ENCODE measurements at places on chromosomes 3 and 15.

- no peak for DNase-seq
These were observed 18.2 kb upstream of the ACOX2 start for GRCh38 chr3:58555203-58555602.

GRCh38 chr3:107111872-107112271, 265.4 kb upstream of the CCDC54 start:
- DNase-seq: no peak

DNA sequence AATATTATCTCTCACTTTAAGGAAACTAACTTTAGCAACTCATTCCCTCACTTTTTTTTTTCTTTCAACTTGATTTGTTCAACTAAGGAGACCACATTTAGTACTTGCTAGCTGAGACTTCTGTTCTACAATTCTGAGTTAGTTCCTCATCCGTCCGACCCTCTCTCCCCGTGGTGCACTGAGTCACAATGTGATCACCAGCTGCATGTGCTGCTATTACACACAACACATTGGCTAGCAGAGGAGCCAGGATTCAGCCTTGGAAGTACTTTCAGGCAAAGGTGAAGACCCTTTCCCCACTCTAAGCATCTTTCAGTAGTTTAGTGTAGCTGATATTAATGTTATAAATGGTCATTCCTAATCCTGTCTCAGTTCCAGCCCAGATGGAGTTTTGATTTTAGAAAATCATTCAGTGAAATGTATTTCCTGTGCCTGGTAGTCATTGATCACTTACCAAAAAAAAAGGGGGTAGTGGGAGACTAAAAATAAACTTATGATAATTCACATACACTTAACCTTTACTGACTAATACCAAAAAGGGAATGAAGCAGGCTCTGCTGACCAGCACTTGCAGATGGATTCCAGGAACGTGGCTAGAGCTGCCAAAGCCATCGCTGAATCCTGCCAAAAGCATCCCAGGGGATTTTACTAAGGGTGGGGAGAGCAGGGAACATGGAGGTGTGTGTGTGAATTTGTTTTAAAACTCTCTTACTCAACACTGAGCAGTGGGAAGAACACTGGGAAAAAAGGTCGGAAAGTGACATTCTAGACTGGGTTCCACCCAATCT, 424.8 kb downstream of the LPP start:
- no peak for DNase-seq

DNA sequence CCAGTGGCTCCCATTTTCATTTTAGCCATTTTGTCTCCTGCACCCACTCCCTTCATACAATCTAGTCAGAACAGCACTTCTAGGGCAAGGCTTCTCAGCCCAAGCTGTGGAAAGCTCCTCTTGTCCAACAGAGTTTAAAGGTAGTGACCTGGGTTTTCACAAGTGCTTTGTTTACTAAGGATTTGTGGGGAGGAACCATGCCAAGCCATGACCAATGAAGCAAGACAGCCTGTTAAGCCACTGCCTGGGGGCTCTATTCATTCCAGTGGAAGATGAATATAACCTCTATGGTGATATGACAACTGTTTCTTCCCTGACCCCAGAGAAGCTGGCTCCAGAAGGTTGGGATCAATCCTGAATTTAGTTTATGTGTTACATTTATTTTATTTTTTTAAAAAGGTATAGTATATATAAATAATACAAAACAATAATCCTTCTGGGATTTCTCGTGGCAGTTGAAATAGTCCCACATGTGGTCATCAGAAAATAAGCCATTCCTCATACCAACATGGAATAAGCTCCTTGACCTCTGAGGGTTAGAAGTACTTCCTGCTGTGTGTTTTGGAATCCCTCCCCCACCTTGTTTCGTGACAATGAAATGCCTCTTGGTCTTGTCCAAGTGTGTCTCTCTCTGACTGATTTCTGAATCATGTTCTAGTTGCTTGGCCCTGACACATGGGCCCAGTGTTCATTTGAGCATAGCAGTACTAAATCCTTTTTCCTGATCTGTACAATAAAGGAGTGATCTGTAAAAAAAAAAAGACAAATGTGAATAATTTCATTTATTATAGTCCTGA, 13.3 kb upstream of the THUMPD3 start:
- DNase-seq: peak; percentile 17

- DNase-seq: no peak
These were observed 13.4 kb downstream of the HTR3C start for GRCh38 chr3:184066211-184066610.

DNA sequence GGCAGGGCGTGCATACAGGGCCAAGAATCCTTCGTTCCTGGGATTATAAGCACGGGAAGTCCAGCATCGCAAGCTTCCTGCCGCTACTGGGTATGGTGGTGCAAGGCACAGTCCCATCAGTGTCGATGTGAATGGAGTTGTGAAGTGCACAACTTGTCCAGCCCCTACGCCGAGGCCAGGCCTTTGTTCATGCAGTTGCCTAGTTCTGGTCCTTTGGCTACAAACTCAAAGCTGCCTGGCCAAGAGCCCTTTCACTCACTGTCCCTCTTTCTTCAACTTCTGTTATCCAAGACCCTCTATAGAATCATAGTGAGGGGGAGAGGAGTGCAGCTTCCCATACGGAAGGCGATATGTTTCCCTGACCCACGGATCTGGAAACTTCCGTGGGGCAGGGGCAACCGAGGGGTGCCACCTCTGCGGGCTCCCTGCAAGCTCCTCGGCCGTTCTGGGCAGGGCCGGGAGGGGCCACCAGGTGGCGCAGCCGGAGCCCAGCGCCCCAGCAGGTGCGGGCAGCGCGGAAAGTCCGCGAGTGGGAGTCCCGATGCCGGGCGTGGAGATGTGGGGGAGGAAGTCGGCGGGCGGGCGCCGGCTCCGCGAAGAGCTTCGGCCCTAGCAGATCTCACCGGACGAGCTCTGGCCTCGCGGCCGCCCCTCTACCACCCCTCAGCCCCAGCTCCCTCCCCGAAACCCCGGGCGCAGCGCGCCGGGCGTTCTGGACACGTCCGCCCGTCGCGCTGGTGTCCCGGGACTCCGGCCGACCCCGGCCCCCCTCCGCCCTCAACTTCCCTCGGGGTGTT, 693 bp downstream of the RASGRP1 start:
- DNase-seq: peak; percentile 83

DNA sequence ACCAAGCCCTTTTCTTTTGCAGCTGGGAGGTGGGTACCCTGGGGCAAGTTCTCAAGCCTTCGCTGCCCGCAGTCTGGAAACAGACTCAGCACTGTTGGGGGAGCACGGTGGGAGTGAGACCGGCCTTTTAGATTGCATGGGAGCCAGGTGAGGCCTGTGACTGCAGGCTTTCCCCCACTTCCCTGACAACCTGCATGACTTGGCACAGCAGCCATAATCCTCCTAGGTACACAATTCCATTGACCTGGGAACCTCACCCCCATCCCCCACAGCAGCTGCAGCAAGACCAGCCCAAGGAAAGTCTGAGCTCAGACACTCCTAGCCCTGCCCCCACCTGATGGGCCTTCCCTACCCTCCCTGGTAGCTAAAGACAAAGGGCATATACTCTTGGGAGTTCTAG, 52.2 kb upstream of the CCDC80 start:
- DNase-seq: no peak

- DNase-seq: no peak
These were observed 150.7 kb upstream of the MB21D2 start for GRCh38 chr3:193068365-193068764.

GRCh38 chr3:3600665-3601340, 198.4 kb upstream of the LRRN1 start:
- DNase-seq: no peak

- DNase-seq: peak; percentile 80
These were observed 41.1 kb upstream of the SEC61A1 start for GRCh38 chr3:128011140-128011539.

GRCh38 chr15:71455107-71455506, 339.8 kb downstream of the THSD4 start:
- no peak for DNase-seq

DNA sequence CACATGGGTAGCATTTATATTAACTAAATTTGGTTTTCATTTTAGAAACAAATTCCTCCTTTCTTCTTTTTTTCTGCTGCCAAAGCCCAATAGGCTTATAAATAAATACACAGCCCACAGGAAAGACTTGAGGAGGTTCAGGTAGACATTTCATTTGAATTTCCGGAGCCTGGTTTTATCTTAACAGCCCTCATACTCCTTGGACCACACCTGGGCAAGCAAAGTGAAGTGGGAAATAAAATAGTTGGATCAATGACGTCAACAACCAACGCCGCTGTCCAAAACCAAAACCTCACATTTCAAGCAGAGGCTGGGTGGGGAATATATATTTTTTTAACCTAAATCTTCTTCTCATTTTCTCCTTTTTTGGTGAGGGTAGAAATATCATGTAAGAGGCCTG, 53.2 kb downstream of the RFTN1 start:
- no peak for DNase-seq

GRCh38 chr15:46420990-46421389, 786.2 kb downstream of the SQOR start:
- DNase-seq: no peak

DNA sequence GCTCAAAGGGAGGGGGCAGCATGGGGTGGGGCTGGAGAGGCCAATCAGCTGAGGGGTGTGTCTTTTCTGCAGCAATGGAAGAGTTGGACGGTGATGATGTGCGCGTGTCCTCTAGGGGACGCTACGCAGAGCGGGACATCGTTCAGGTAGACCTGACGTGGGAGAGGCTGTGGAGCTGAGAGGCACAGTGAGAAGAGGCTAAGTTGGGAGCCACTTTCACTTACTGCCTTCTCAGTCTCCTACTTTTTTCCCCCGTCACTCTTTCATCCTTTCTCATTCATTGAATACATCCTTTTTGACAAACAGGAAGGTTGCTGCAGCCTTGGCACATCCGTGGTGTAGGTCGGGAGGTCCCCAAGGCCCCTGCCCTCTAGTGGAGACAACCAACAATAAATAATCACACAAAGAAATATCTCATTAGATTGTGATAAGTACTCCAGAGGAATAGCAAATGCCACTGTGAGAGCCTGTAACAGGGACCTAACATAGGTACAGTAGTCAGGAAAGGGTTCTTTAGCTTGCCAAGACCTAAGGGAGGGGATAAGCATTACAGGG, 4.4 kb upstream of the BRPF1 start:
- no peak for DNase-seq

DNA sequence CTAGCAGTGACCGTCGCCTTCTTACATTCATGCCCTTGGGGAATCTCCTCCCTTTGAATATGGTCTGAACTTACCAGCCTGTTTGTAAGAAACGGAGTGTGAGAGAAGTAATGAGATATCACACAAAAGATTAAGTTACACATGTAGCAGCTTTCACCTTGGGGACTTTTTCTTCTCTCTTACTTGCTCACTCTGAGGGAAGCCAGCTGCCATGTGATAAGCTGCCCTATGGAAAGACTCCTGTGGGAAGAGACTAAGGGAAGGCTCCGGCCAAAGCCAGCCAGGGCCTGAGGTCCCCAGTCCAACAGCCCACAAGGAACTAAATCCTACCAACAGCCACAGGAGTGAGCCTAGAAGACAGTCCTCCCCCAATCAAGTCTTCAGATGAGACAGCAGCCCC, 190.4 kb upstream of the TSC22D2 start:
- DNase-seq: no peak

GRCh38 chr3:57287205-57287604, 5.3 kb downstream of the ASB14 start:
- no peak for DNase-seq

DNA sequence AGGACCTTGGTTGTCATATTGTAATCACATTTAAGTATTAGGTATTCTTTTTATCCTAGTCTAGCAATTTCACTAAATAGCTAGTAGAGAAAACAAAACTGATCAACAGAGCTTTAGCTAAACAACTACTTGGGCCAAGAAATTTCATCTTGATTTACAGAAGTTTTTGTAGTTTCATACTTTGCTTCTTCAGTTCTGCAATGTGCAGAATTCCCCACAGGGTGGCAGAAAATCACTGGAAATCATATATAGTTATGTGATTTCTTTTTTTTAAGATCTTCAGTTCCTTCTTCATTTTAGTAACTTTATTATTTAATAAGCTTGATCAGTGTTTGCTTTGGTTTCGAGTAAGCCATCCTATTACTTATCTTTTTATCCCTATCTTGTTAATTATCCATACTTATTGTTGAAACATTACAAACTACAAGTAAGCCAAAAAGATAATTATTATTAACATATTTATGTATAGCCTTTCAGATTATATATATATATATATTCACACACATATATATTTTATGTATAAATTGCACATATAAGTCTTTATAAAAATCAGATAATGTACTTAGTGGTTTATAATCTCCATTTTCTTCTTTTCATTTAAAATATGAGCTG, 2.2 kb upstream of the BNIP2 start:
- peak; percentile 63 for DNase-seq

DNA sequence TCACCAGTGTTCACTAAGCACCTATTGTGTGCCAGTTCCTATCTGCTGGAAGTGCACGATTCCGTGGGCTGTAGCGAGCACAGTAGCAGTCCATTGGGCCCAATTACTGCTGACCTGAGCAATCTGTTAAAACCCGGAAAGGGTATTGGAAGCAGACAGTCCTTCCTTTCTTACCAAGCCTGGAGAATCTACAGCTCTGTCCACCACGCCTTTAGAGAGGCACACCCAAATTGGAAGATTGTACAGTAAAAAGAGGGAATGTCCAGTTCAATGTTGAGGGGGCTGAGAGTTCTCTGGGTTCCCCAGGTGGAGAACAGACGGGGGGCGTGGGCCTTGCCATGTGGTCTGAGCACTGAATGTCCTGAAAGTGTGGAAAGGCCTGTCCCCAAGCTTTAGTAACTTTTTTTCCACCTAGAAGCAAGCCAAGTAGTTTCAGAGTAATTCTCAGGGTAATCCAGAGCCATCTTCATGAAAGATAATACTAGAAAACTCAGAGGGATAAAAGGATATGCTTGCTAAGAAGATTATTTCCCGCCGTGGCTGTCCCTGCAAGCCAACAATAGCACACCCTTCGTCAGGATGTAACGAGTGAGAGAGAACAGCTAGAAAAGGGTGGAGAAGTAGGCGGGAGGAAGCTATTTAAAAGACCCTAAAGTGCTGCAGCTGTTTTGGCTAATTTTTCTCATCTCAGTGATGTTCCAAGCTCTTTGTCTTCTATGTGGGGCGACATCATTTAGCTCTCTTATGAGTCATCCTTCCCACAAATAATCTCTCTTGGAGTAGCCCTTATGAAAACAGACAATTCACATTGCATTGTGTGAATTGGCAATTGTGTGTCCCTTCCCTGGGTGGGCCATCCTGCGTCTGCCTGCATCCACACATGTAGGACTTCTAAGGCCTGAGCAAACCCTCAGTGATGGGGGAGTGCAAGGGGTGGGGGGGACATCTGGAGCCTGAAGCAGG, 181.0 kb downstream of the ATG7 start:
- peak; percentile 11 for DNase-seq

GRCh38 chr3:114697401-114697800, 403.6 kb downstream of the TIGIT start:
- no peak for DNase-seq

GRCh38 chr3:186705882-186706780, 11.0 kb upstream of the KNG1 start:
- DNase-seq: no peak

GRCh38 chr15:29056839-29057450, 171.2 kb downstream of the APBA2 start:
- DNase-seq: no peak

DNA sequence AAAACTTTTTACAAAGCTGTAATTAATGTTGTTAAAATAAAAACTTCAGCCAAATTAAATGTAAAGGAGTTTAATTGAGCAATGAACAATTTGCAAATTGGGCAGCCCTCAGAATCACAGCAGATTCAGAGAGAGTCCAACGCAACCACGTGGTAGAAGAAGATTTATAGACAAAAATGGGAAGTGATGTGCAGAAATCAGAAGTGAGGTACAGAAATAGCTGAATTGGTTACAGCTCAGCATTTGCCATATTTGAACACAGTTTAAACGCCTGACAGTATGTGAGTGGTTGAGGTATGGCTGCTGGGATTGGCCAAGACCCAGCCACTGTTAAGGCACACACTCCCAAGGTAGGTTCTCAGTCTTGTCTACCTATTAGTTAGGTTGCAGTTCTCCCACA, 14.4 kb upstream of the PLA2G4D start:
- DNase-seq: no peak

Data from hepatocyte (in vitro differentiated cells).